ENCODE measurements at places on chromosomes 11 and 22. TPM values are rescaled to one million over a fixed set of nuclear protein-coding genes. Genes with fewer than 3 reads are reported as not detected.

Gene APOBEC3B
- total RNA-seq: 20.1 TPM

Gene CEP57
- total RNA-seq: 30.1 TPM

- DNase-seq: peak; percentile 82
These were observed at the start of gene GAS2L1 for GRCh38 chr22:29306175-29306834. GAS2L1 (plus strand) TSS chr22:29306650; CDS start chr22:29308106, 1,456 bp downstream.

DNA sequence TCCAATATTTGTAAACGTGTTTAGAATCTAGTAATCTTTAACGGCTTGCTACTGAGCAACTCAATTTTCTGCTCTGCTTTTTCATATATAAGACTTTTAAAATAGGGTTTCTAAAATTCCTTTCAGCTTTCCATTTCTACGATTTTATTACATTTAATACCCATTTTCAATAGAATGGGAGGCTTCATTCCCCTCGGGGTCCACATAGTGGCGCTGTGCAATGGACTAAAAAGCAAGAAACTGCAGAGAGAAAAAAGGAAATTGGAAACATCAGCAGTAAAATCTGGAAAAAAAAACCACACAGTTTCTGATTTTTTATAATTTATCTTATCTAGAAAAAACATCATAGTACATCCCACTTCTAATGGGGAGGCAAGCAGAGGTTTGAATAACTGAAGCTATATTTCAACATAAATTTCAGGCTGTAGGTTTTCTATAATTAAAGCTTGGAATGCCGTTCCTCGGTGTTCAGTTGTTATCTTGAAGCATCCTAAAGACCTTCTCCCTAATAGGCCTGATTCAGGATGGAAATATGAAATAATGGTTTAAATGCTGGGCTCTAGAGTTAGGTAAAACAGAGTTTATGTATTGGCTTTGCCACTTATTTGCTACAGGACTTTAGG is 18.7 kb upstream of the JHY start:
- peak; percentile 27 for DNase-seq

GRCh38 chr11:107468596-107468995 is 11.0 kb upstream of the CWF19L2 start:
- DNase-seq: no peak

- no peak for DNase-seq
These were observed 607 bp downstream of the MRPL11 start for GRCh38 chr11:66437979-66438503.

DNA sequence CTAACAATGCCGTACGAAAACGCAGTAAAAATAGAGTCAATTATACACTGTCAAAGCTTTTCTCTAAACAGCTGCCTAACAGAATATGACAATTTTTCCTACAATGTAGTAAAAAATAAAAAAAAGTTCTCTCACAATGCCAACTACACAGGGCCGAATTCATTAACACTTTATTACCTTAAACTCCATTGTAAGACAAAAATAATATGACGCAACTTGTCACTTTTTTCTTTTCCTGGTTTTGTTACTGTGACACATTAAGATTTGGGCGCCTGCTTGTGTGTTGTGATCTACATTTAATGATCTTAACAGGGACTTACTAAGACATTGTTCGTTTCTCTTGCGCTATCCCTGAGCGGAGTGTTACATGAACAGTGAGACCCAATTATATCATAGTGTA is 204.1 kb downstream of the INSC start:
- no peak for DNase-seq

DNA sequence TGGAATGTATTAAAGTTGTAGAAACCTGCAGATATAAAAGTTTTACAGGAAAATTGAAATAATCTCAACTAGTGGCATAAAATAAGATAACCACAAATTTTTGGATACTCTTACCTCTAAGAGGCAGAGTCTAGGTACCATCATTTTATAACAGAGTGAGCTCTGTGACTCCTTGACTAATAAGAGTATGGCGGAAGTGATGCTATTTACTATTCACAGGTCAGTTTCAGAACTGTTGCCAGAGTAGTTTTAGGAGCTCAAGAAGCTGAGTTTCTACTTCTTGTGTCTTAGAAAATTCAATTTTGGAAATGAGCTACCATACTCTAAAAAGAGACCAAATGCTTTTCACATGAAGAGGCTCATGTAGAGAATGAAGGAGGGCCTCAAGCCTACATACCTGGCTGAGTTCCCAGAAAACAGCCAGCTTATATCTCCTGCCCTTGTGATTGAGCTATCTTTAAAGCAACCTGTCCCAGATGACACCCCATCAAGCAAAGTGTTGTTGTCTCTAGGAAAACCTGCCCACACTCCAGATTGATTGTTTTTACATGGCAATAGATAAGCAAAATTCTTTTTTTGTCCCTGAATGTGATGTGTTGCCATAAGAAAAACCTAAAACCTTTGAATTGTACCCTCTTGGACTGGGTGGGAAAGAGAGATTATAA is 712.8 kb upstream of the CNTN5 start:
- no peak for DNase-seq

- DNase-seq: no peak
These were observed 118.1 kb upstream of the CLPB start for GRCh38 chr11:72552399-72552910.

Measured in Caki2 (cell line).